SJCRH30 (cell line): ENCODE measurements at places on chromosomes 12 and 14. TPM values are rescaled to one million over a fixed set of nuclear protein-coding genes. Genes with fewer than 3 reads are reported as not detected.

The CRACR2A gene
- total RNA-seq, result 14.3 and 16.1 TPM in 2 replicates

The CLEC2A gene
- total RNA-seq, result not detected in 2 replicates

The RNASE7 gene
- total RNA-seq, result not detected in 2 replicates

The PMCH gene
- total RNA-seq, result not detected in 2 replicates

The RBP5 gene
- not detected in 2 replicates for total RNA-seq

DNA sequence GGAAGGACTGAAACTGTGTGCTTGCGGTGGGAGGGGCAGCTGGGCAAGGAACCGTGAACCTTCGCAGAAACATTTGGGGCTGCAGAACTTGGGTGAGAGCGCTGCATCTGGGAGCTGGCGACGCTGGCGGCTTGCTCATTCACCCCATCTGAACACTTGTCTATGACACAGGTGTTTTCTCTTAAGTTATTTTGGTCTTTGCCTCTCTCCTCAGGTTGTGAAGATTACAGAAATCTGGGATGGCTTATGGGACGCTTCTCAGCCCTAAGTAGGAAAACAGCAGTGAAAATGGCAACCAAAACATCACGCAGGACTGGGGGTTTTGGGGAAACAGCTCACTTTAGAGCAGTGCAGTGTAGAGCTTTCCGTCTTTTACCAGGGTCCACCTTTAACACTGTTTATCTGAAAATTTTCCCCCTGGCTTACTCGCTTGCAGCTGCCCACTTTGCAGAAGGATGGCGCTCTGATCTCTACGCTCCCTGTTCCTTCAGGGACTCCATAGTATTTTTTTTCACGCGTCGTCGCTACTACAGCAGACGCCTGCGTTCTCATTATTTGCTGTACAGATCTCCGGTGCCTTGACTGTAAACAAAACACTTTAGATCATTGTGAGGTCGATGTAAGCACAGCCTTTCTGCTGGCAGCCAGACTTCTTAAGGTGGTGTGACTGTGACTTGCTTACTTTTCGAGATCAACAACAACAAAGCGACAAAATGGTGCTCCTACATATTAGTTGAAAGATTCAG is 2.7 kb upstream of the CDKN1B start:
- no peaks in the 10 kb centered on the region for H3K27me3 ChIP-seq
- peaks cover 9% of the 10 kb centered on the region for H3K4me1 ChIP-seq
- H3K4me3 ChIP-seq, result peak overlapping the region; percentile 32
- no peak for DNase-seq
- H3K27ac ChIP-seq, result no peak overlapping the region

- no peak overlapping the region for H3K4me3 ChIP-seq
- no peaks in the 10 kb centered on the region for H3K36me3 ChIP-seq
- no peak overlapping the region for H3K27ac ChIP-seq
- no peak for DNase-seq
Measured at GRCh38 chr14:84535484-84535883, 994.5 kb upstream of the FLRT2 start.

GRCh38 chr12:28963554-28963953 is 185.5 kb upstream of the FAR2 start:
- no peaks in the 10 kb centered on the region for H3K36me3 ChIP-seq
- no peaks in the 10 kb centered on the region for H3K27me3 ChIP-seq
- H3K4me3 ChIP-seq, result no peak overlapping the region
- H3K4me1 ChIP-seq, result no peaks in the 10 kb centered on the region
- no peak overlapping the region for H3K27ac ChIP-seq

DNA sequence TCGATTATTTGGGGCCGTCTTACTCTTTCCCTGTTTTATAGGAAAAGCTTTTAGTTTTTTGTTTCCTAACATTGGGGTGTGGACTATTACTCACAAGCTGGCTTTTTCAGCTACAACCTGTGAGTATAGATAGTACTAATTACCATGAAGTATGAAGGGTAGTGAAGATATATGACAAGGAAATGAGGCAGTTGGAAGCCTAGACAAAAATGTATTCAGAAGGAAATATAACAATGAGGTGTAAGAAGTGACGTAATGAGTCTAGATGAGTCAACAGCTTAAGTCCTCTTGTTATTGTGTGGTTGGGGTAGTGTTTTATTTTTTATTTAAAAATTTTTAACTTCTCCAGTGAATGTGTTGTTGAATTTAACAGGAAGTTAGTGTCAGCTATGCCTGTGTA is 804.5 kb downstream of the NRXN3 start:
- H3K27me3 ChIP-seq, result no peaks in the 10 kb centered on the region
- H3K4me3 ChIP-seq, result no peak overlapping the region
- DNase-seq, result no peak
- H3K27ac ChIP-seq, result no peak overlapping the region
- no peaks in the 10 kb centered on the region for H3K4me1 ChIP-seq

- H3K27me3 ChIP-seq, result no peaks in the 10 kb centered on the region
- H3K4me1 ChIP-seq, result no peaks in the 10 kb centered on the region
- H3K4me3 ChIP-seq, result no peak overlapping the region
- H3K36me3 ChIP-seq, result no peaks in the 10 kb centered on the region
Measured at GRCh38 chr14:73943083-73943482, 6.8 kb downstream of the FAM161B start.

DNA sequence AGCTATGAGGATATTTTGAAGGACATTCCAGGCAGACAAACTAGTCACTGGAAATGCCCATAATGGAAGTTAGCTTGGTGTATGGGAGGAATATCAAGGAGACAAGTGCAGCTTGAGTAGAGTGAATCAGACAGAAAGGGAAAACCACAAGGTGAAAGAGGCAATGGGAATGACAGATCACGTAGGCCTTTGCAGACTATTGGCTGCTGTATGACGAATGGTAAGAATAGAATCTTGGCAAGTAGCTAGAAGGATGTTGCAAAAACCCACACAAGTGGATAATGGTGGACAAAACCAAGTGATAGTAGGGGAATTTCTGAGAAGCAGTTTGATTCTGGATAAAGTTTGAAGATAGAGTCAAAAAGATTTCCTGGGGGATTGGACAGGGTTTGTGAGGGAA is 196.9 kb upstream of the NOVA1 start:
- H3K27me3 ChIP-seq, result 0 out of 2 replicates have a peak, but pooled peaks cover 4% of the 10 kb centered on the region
- H3K4me3 ChIP-seq, result no peak overlapping the region
- H3K4me1 ChIP-seq, result no peaks in the 10 kb centered on the region
- H3K27ac ChIP-seq, result no peak overlapping the region
- H3K36me3 ChIP-seq, result no peaks in the 10 kb centered on the region
- no peak for DNase-seq

GRCh38 chr14:90815572-90815821 is 733 bp downstream of the TTC7B start:
- H3K27ac ChIP-seq, result peak overlapping the region; percentile 43; the same call in 1 of the 2 replicates
- H3K4me1 ChIP-seq, result peaks cover 6% of the 10 kb centered on the region
- DNase-seq, result no peak
- no peaks in the 10 kb centered on the region for H3K36me3 ChIP-seq

DNA sequence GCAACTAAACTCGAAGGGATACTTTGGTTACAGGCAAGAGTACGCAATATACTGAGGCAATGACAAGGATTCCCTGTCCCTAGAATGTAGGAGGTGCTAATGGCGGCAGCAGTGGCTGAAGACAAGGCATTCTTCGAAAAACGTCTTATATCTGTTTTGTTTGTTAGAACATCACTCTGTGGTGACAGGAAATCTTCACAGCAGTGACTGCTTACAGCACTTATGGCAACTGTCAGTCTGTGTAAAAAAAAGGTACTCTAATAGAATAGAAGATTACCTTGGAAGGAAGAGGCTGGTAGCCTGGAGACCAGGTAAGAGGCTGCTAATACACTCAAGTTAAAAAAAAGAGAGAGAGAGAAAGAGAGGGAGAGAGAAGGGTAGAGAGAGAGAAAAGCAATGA is 131.7 kb downstream of the ST8SIA1 start:
- H3K36me3 ChIP-seq, result no peaks in the 10 kb centered on the region
- no peak overlapping the region for H3K27ac ChIP-seq
- no peaks in the 10 kb centered on the region for H3K4me1 ChIP-seq
- no peak for DNase-seq

GRCh38 chr12:52402377-52402776 is 3.8 kb downstream of the KRT82 start:
- H3K4me1 ChIP-seq, result no peaks in the 10 kb centered on the region
- H3K27me3 ChIP-seq, result peaks cover 6% of the 10 kb centered on the region; the same call in 1 of the 2 replicates
- H3K27ac ChIP-seq, result no peak overlapping the region
- no peak overlapping the region for H3K4me3 ChIP-seq
- H3K36me3 ChIP-seq, result no peaks in the 10 kb centered on the region

- no peaks in the 10 kb centered on the region for H3K36me3 ChIP-seq
- no peaks in the 10 kb centered on the region for H3K4me1 ChIP-seq
- no peak overlapping the region for H3K4me3 ChIP-seq
- no peak overlapping the region for H3K27ac ChIP-seq
Measured at GRCh38 chr12:40559865-40560264, 132.4 kb upstream of the CNTN1 start.

- H3K27me3 ChIP-seq, result no peaks in the 10 kb centered on the region
- DNase-seq, result no peak
- no peak overlapping the region for H3K27ac ChIP-seq
- H3K4me3 ChIP-seq, result no peak overlapping the region
- H3K36me3 ChIP-seq, result no peaks in the 10 kb centered on the region
Measured at GRCh38 chr14:102793531-102794328, 16.5 kb downstream of the TRAF3 start.

DNA sequence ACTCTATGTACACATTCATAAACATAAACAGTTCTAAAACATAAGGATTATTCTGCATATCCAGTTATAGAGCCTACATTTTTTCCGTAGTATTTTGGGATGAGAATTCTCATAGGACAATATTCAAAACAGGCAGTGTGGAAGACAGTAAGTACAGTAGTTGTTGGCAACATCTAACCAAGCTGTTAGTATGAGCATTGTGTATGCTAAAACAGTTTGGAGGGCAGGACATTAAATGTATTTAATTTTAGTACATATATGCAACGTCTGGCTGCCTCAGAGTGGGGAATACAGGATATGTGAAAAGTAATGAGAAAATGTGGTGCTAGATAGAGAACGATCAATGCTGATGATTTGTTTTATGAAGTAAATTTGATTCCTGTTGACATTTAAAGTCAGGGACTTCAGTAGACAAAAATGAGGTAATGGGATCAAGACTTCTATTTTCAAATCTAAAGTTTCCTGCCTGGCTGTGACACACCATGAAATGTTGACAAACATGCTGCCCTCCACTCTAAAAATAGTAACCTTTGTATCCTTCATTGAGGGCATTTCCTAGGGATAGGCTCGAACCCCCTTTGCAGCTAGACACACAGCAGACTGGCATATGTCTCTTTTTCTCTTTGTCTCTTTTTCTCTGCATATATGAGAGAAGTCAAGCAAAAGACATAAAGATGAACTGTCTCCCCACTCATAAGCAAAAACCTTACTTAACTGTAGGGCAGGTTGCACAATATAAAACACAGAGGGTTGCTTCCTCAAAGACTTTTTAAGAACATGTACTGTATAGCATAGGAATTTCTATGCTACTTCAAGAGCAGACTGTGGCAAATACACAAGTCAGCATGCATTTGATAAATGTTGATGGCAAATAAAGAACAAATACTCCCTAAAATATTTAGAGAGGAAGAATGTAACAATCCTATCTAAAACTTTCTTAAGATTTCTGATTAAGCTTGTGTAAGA is 75.5 kb upstream of the GTF2A1 start:
- H3K27me3 ChIP-seq, result no peaks in the 10 kb centered on the region
- peaks cover 4% of the 10 kb centered on the region; the same call in 1 of the 2 replicates for H3K4me1 ChIP-seq
- H3K4me3 ChIP-seq, result no peak overlapping the region
- no peaks in the 10 kb centered on the region for H3K36me3 ChIP-seq

- H3K27me3 ChIP-seq, result no peaks in the 10 kb centered on the region
- H3K27ac ChIP-seq, result no peak overlapping the region
- H3K4me1 ChIP-seq, result 0 out of 2 replicates have a peak, but pooled peaks cover 5% of the 10 kb centered on the region
- no peak for DNase-seq
Measured at GRCh38 chr12:106091446-106091820, 47.3 kb downstream of the NUAK1 start.

GRCh38 chr12:51401486-51401885 is 10.3 kb upstream of the GALNT6 start:
- H3K27ac ChIP-seq, result no peak overlapping the region
- no peak overlapping the region for H3K4me3 ChIP-seq
- no peaks in the 10 kb centered on the region for H3K36me3 ChIP-seq
- peaks cover 4% of the 10 kb centered on the region for H3K27me3 ChIP-seq

DNA sequence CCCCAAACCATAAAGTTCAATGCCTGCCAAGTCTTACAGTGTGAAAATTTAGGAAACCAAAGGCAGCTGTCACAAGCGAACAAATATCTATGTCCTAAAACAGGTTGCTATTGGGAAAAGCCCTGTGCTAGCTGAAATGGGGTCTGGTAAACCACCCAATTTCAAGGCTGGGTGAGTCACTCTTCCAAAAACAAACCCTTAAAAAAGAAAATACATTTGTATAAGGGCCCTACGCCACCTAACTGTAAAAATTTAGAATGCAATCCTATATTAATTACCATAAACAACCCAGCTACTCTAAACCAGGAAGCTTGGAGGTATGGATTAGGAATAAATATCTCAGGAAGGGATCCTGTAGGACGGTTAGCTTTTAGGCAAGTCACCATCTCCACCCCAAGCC is 32.1 kb downstream of the PRMT8 start:
- peak; percentile 51 for DNase-seq
- H3K36me3 ChIP-seq, result no peaks in the 10 kb centered on the region
- H3K27me3 ChIP-seq, result peaks cover 12% of the 10 kb centered on the region; the same call in 1 of the 2 replicates
- H3K27ac ChIP-seq, result no peak overlapping the region
- peaks cover 13% of the 10 kb centered on the region; the same call in 1 of the 2 replicates for H3K4me1 ChIP-seq

- H3K27ac ChIP-seq, result no peak overlapping the region
- no peaks in the 10 kb centered on the region for H3K27me3 ChIP-seq
- H3K4me1 ChIP-seq, result peaks cover 45% of the 10 kb centered on the region
- DNase-seq, result no peak
- H3K4me3 ChIP-seq, result no peak overlapping the region
Measured at GRCh38 chr14:104145826-104146601, 7.6 kb downstream of the KIF26A start.

DNA sequence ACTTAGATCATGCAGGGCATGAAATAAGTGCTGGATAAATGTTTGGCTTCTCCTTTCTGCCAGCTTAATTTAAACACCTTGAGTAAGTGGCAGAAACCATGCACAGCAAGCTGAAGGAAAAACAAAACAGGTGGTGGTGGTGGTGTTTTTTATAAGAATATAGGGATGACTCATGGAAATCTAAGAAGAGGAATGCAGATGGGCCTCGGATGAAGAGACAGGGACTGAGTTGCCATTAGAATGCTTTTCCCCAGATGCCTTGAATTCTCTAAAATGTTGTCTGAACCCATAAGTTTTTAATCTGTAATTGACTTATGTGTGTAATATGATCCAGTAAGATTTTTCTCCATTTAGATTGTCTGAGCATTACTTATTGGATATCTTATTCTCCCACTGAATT is 93.1 kb upstream of the ZDHHC17 start:
- peak; percentile 46 for DNase-seq
- H3K4me1 ChIP-seq, result peaks cover 7% of the 10 kb centered on the region
- H3K4me3 ChIP-seq, result no peak overlapping the region
- H3K36me3 ChIP-seq, result no peaks in the 10 kb centered on the region
- H3K27me3 ChIP-seq, result no peaks in the 10 kb centered on the region
- H3K27ac ChIP-seq, result no peak overlapping the region
